ENCODE measurements at places on chromosomes 13 and 19.

GRCh38 chr19:52692431-52693008, 42.3 kb downstream of the ZNF611 start:
- no peak for DNase-seq

DNA sequence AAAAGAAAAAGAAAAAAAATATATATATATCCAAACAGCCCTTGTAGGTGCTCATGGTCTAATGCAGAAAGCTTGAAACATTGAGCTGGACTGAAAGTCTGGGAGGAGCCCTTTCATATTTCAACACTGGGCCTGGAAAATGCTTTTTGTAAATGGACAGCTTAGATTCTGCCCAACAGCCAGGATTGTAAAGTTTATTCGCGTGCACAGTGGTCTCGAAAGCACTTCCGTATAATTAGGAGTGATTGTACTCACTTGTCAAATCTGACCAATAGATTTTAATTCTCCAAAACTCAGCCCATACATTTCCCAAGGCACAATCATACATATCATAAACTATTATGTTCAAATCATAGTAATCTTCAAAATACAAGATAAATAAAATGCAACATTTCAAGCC, 260.1 kb downstream of the COL4A1 start:
- DNase-seq, result no peak

DNA sequence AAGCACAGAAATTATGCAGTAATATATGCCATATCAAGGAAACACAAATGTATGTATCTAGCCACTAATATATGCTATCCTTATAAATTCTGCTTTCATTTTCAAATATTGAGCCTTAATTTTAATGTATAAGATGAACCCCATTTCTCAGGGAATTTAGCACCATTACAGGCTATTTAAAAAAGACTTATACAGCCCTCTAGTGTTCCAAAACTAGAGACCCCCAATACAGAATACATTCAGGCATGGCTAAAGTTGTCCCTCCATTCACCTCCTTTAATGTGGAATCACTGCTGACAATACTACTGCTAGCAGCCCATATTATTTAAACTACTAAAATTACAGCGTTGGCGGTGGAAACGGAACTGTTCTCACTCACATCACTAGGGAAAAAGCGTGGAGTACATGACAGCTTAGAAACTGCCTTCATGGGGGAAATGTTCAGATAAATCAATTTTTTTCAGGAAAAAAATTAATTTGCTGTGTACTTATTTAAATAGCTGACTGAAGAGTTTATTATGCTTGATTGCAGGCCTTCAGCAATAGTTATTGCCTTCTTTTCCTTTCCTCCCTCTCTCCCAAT, 541.0 kb downstream of the PCDH9 start:
- DNase-seq, result no peak

- no peak for DNase-seq
Measured at GRCh38 chr13:106145997-106146864, 389.2 kb downstream of the EFNB2 start.
